ENCODE measurements at places on chromosomes 12 and 14. TPM values are rescaled to one million over a fixed set of nuclear protein-coding genes. Genes with fewer than 3 reads are reported as not detected.

CLEC4C gene
- total RNA-seq = not detected

MARCHF9 gene
- 14.3 TPM for total RNA-seq

CDKN1B gene
- 100 TPM for total RNA-seq

TGM1 gene
- total RNA-seq = 261 TPM

INSM2 gene
- total RNA-seq = not detected

CAPZA3 gene
- total RNA-seq = not detected

SLCO1B1 gene
- total RNA-seq = not detected

DTX1 gene
- 3.0 TPM for total RNA-seq

KRT6A gene
- 279 TPM for total RNA-seq

CARMIL3 gene
- total RNA-seq = 3.3 TPM

SLC17A8 gene
- total RNA-seq = not detected

NTS gene
- not detected for total RNA-seq

MIPOL1 gene
- 6.2 TPM for total RNA-seq

TAS2R46 gene
- not detected for total RNA-seq

TUBA1B gene
- total RNA-seq = 199 TPM

HCFC2 gene
- total RNA-seq = 15.5 TPM

SCNN1A gene
- 74.6 TPM for total RNA-seq

SLC6A13 gene
- not detected for total RNA-seq

EIF4B gene
- total RNA-seq = 499 TPM

OR4K1 gene
- not detected for total RNA-seq

VRK1 gene
- total RNA-seq = 12.2 TPM

CCDC197 gene
- not detected for total RNA-seq

PTCSC3 gene
- not detected for total RNA-seq

SMIM41 gene
- not detected for total RNA-seq

NTF3 gene
- 0.42 TPM for total RNA-seq

SLC25A47 gene
- total RNA-seq = not detected

TGFB3 gene
- 4.0 TPM for total RNA-seq

Measured in lower leg skin (tissue), 4 donors.